ENCODE measurements at places on chromosomes 7 and 10.
A peak's percentile ranks its signal among the peaks of the same experiment; 100 is the strongest.

DNA sequence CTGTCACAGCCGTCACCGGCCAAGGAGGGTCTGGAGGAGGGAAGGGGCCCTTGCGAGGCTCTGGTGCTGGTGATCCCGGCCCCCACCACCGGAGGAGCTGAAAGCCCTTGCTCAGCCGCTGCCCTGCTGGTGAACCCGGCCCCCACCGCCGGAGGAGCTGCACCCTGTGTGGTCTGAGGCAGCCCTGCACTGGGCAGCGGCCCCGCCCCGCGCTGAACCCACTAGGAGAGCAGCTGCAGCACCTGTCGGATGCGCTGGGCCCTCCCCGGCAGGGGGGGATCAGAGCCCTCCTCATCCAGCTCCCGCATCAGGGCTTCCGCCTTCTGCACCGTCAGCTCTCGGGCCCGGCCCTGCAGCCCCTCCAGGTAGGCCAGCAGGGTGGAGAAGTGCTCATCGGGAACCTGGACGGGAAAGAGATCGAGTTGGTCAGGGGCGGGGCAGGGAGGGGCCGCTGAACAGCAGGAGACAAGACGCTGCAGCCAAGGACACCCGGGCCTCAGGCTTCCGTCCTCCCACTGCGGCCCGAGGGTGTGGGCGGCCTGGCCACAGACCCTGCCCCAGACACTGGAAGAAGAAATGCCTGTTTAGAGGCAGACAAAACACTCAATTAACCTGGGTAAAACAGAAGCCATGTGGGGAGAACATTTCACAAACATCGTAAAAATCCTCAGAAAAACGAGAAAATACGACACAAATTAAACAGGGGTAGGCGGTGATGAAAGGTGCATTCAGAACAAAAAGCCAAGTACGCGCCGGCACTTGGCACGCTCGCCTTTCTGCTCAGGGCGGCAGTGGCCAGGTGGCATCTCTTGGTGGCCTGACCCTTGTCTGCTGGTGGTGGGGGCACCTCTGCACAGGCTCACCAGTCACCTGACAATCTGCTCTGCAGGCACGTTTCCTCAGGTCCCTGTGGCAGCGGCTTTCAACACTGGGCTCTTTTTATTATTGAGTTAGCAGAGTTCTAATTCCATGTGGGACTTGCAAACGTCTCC, 14.7 kb downstream of the CYP2W1 start:
- no peak for DNase-seq

- no peak for DNase-seq
Observed at GRCh38 chr10:43238462-43238861, 28.4 kb downstream of the RASGEF1A start.

- DNase-seq = no peak
Observed at GRCh38 chr7:116616555-116617059, 55.4 kb upstream of the MET start.

- DNase-seq = no peak
Observed at GRCh38 chr10:22625516-22626290, 88.7 kb downstream of the PIP4K2A start.

DNA sequence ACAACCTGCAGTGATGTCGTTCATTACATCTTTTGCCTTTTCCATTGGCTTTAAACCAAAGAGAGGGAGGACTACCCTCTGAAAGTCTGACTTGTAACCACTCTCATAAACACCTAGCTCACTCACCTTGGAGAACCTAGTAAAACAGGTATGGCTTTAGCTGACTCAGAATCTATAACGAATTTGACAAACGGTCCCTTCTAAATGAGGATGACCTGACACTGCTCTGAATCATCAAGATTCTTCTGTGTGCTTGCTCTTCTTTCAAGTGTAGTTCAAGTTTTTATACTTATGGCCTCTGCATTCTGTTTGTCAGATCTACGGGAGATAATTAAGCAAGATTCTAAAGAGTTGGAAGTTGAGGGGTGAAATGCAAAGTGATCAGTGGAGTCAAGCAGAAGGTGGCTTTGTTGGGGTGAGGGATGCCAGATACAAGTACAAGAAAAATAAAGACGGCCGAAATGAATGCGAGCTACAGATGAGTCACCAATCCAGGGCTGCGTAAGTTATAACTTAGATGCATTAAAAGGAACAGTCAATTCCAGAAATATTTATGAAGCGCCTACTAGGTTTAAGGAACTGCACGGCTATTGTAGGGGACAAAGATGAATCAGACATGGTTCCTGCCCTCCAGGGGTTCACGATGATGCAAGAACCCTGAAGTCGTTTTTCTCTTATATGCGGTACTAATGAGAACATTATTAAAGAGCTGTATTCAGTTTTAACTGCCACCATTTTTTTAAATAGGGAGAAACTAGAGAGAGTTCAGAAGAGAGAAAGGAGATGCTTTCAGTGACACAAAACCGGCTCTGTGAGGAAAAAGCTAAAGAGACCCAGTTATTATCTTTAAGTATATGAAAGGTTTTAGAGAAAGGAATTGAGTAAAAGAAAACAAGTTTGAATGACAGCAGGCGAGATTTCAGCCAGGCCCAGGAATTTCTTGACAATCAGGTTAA, 6.5 kb downstream of the HIPK2 start:
- no peak for DNase-seq

DNA sequence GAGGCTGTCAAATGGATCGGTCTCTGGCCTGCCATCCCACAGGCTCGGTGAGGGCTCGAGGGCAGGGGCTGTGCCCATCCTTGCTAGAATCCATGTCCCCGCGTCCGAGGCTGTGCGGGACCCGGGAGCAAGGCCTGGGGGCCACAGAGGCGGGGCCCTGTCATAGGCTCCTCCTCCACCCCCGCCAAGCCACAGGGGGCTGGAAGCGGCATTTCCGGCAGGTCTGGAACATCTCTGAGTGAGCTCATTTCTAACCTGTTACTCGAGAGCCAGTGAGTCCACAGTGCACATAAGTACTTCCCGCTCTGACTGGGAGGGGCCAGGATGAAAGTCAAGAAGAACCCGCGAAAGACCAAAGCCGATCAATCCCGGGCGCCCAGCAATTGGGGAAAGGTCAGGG, 57.6 kb downstream of the NKX6-2 start:
- DNase-seq = no peak

- no peak for DNase-seq
Observed at GRCh38 chr10:102585026-102585425, 59.3 kb upstream of the TRIM8 start.

- no peak for DNase-seq
Observed at GRCh38 chr7:5472432-5473315, 49.0 kb upstream of the TNRC18 start.

DNA sequence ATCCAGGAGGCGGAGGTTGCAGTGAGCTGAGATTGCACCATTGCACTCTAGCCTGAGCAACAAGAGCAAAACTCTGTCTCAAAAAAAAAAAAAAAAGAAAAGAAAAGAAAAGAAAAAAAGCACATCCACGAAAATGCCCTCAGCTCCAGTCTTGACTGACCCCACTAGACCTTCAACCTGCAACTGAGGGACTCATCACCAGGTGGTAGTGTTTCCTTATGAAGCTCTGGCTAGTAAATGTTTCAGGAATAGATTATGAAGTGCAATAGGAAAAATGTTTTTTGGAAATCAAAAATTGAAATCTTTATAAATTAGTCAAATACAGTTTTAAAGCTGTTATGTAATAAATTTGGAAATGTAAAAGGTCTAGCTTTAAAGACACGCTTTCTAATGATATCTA, 22.4 kb downstream of the TLL2 start:
- no peak for DNase-seq

GRCh38 chr7:2893411-2893861, 49.3 kb upstream of the GNA12 start:
- no peak for DNase-seq

DNA sequence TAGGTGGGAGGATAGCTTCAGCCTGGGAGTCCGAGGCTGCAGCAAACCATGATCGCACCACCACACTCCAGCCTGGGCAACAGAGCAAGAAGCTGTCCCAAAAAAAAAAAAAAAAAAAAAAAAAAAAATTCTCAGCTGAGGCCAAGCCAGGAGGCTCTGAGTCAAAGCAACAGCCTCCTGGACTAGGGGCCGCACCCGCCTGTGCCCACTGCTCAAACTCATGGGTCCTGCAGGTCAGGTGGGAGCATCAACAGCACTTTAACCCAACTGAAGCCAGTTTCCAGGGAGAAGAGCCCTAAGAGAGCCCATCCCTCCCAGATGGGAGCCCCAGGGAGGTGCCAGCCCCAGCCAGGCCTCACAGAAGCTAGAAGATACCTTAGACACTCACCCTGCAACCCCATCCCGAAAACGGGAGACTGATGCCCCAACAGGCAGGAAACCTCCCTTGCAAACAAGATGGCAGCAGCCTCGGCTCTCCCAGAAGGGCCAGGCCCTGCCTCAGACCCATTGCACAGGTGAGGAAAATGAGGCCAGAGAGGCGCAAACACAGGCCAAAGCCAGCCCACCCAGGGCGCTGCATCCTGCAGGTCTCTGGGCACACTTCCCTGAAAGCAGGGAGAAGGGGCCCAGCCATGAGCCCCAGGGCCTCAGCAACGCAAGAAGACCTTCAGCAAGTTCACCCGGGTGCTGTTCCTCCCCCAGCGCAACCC, 11.0 kb downstream of the PDGFA start:
- DNase-seq = no peak

- DNase-seq = no peak
Observed at GRCh38 chr10:60188548-60188947, 201.1 kb downstream of the ANK3 start.

GRCh38 chr7:3107228-3107763, 63.6 kb upstream of the CARD11 start:
- DNase-seq = no peak

DNA sequence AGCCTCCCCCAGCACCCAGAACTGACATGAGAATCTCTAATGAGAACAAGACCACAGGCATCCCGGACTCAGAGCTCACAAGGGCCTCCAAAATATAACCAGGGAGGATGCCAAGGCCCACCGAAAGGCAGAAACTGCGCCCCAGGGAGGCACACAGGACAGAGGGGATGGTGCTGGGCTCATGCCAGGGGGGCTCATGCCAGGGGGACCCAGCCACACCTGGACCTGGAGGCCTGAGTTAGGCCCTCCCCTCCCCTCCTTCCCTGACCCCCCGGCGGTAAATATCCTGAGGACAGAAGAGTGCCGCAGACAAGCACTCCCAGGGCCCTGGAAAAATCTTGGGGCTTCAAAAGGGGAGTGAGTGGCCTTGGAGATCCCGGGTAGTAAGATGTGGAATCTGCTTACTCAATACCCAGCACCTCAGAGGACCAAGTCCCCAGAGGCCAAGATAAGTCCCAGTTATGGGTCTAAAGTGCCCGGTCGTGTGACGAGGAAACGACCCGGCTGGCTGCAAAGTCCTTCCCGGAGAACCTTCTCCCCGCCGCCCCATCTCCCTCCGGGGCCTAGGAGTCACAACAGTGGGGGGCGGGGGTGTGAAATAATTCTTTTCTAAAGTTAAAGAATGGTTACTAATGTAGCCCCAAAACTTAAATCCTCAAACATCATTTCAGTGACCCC, 11.9 kb downstream of the PDGFA start:
- DNase-seq = no peak

DNA sequence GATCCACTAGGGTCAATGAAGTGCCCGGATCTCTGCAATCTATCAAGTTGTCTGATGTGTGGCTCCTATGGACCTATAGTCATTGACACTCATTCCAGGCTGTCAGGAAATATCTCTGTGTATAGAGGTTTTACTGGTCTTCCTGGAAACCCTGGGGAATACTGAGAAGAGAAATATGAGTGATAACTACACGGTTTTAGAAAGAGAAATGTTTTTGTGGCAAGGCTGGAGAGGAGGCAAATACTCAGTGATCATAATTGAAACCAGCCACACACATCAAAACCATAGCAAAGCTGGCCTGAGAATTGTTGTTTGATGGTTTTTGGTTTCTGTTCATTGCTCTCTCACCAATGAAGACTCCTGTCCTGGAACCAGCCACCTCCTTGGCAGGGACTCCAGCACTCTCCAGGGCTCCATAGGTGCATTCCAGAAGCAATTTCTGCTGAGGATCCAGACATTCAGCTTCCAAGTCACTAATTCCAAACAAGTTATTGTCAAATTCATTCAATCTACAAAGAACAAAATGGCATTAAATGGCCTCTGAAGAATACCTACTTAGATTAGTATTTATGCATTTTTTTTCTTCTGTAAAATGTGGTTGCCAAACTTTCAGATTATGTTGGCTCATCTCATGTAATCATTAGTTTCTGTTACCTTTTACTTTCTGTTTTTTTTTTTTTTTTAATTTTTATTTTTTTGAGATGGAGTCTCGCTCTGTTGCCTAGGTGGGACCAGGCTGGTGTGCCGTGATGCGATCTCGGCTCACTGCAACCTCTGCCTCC, 108.6 kb upstream of the ABI1 start:
- DNase-seq = no peak

DNA sequence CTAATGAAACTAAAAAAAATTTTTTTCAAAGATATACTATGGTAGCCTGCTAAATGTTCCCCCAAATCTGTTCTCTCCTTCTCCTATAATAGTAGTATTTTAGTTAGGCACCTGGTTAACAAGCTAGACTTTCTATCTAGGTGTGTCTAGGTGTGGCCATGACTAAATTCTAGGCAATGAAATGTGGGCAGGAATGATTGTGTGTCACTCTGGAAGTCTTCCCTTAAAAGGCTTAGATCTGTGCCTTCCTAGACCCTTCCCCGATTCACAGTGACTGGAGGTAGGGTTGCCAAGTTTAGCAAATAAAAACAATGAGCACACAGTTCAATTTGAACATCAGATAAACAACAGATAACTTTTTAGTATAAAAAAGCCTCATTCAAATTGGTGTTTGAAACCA, 8.3 kb upstream of the ARHGAP21 start:
- DNase-seq = no peak

DNA sequence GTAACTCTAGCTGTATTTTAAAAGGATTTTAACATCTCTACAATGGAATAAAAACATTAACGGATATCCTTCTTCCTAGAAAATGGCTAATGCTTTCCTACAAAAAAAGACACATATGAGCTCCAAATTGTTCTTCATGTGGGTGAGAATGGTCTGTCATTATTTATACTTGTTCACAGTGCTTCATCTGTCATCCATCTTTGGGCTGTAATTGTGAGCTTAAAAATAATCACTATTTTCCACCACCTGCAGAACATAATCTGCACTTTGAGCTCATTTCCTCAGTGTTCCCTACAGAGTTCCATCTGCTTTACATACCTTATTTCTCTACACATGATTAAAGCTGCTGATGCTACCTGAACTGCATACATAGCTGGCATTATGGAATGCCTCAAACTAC, 979.1 kb upstream of the C7orf33 start:
- no peak for DNase-seq

GRCh38 chr7:5528071-5528814, 104.6 kb upstream of the TNRC18 start:
- DNase-seq = peak; percentile 19

Data from stimulated activated CD8-positive, alpha-beta memory T cell treated with anti-CD3 and anti-CD28 coated beads, Interleukin-12 subunit alpha, Interleukin-12 subunit beta, amount 100 ng/mL, for 4 hours (primary cell).